Fibroblast of mammary gland (primary cell): ENCODE measurements at places on chromosomes 5 and 9.

GRCh38 chr9:75715360-75715759 is 175.1 kb upstream of the PCSK5 start:
- peak; percentile 47 for DNase-seq

DNA sequence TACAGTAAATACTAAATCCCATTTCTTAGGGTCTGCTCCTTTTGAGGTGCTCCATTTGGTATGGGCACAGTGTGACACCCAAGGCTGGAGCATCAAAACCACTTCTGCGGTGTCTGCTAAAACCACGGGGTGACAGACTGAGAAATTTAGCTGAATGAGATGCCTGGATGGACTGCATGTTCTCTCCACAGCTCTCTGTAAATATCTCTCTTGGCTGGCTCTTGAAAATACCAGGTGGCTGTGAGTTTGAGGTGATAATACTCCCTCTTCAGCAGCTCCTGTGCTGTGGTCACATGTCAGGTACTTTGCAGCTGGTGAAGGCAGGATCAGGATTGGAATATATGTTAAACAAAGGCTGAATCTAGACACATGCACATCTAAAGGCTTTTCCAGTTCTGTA is 93.7 kb upstream of the SIMC1 start:
- no peak for DNase-seq

- DNase-seq = no peak
These were observed 655.2 kb downstream of the PDE4D start for GRCh38 chr5:59238126-59238902.

- no peak for DNase-seq
These were observed 84.0 kb upstream of the ARAP3 start for GRCh38 chr5:141765896-141766551.

DNA sequence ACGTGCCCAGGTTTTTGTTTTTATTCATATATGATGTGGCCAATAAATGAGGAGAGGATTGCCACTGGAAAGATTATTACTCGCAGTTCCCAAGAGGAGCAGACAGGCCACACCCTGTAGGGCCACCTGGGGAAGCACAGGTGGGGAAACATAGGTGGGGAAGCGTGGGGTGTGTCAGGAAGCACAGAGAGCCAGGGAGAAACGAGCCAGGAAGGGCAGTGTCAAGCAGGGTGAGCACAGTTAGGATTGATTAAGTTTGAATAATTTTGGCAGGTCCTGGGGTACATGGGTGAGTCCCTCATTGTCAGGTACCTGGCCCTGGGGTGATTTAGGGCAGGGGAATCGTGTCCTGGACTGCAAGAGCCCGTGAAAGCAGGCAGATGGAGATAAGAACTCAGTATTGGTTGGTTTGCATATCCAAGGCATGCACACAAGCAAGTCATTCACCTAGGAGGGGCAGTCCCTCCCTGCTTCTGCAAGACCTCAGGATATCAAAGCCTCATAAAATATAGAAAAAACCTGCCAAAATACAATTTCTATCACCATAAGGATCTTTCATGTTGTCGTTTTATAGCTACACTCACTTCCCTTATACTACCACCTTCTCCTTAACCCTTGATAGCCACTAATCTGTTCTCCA is 22.4 kb downstream of the MVB12B start:
- no peak for DNase-seq

GRCh38 chr5:15441433-15442192 is 58.4 kb upstream of the FBXL7 start:
- DNase-seq = no peak
